Pancreas (tissue), 10 donors: ENCODE measurements at places on chromosomes 5 and 9. TPM values are rescaled to one million over a fixed set of nuclear protein-coding genes. Genes with fewer than 3 reads are reported as not detected.

DNA sequence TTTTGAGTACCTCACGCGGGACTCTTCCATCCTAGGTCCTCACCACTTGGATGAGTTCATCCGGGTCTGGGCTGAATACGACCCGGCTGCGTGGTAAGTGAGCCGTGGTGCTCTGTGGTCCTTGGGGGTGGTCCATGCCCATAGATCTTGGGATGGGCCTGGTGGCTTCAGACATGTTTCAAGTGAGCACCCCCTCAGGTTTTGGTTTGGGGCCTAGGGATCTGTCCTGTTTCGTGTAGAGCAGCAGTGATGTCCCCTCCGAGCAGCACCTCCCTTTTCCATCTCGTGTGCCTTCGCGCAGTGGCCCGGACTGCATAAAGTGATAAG lies 218.9 kb downstream of the CACNA1B start:
- no peak for DNase-seq

GRCh38 chr5:124079062-124079461 lies 567.1 kb downstream of the CSNK1G3 start:
- DNase-seq: no peak

The GPRIN1 gene
- 1.1 TPM for total RNA-seq

GRCh38 chr5:154487541-154487940 lies 9.5 kb upstream of the HAND1 start:
- DNase-seq: no peak

DNA sequence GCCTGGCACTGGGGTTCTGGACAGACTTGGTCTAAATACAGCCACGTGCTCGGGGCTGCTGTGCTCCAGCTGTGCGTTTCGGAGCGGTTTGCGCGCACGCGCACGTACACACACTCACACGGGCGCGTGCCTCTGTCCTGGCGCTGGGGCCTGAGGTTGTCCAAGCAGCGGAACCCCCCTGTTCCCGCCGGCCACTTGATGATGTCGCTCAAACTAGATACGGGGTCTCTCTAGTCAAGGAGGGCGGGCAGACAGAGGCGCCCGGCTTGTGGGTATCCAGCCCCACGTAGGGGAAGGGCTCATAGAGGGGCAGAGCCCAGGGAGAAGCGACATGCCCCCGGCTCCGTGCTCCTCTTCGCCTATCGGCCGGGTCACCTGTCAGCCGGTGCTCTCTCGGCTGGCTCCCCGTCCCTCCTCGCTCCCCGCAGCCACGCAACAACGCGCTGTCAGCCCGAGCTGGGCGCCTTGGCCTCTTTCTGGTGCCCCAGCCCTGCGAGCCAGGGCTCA lies 8.9 kb downstream of the NR2F1-AS1 start:
- no peak for DNase-seq

The SUSD3 gene
- total RNA-seq: 0.16 TPM
